ENCODE measurements at places on chromosomes 2 and 18. TPM values are rescaled to one million over a fixed set of nuclear protein-coding genes. Genes with fewer than 3 reads are reported as not detected.

CYBRD1 gene
- 215 TPM for total RNA-seq

CYS1 gene
- 21.5 TPM for total RNA-seq

BCL11A gene
- total RNA-seq, result 5.7 TPM

SLC8A1 gene
- total RNA-seq, result 7.7 TPM

DNAH6 gene
- 2.5 TPM for total RNA-seq

RBM44 gene
- total RNA-seq, result 0.80 TPM

MATN3 gene
- total RNA-seq, result 1.8 TPM

NT5C1B gene
- total RNA-seq, result not detected

SAG gene
- total RNA-seq, result not detected

LPIN2 gene
- total RNA-seq, result 26.4 TPM

RNF144A gene
- total RNA-seq, result 23.9 TPM

OBSL1 gene
- total RNA-seq, result 230 TPM

DNA sequence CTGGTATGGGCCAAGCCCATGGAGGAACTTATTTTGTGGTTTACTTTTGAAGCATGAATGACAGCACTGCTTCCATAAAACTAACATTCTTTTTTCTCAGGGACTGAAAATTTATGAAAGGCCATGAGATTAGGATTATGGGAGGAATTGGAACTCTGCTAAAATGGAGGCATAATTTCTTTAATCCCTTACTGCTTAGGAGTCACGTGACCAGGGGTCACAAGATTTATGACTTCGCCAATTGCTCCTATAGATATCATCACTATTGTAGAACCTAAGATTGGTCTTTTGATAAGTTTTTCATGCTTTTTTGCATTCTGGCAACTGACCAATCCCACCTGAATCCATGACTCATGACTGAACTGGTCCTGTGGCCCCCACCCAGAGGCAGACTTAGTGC is 495.7 kb upstream of the VRK2 start:
- DNase-seq, result no peak

GRCh38 chr2:118970396-118971135 is 28.6 kb downstream of the MARCO start:
- DNase-seq, result no peak

GRCh38 chr2:8732601-8733000 is 50.7 kb downstream of the ID2 start:
- no peak for DNase-seq

DNA sequence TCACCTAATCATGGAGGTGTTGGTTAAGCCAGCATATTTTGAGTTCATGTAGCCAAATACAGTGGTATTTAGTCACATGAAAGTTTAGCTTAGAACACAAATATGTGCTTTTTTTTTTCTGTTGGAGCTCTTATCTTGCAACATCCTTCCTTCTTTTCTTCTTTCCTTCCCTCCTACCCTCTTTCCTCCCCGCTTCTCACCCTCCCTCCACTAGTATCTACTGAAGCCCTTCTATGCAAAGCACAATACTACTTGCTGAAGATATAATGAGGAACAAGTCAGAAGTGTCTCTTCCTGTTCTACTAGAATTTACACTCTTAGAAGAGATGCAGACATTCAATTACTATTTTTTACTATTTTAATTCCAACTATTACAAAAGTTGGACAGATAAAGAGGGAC is 105.0 kb upstream of the ITGA4 start:
- DNase-seq, result no peak

- no peak for DNase-seq
Measured at GRCh38 chr2:225173909-225174308, 131.6 kb upstream of the DOCK10 start.

DNA sequence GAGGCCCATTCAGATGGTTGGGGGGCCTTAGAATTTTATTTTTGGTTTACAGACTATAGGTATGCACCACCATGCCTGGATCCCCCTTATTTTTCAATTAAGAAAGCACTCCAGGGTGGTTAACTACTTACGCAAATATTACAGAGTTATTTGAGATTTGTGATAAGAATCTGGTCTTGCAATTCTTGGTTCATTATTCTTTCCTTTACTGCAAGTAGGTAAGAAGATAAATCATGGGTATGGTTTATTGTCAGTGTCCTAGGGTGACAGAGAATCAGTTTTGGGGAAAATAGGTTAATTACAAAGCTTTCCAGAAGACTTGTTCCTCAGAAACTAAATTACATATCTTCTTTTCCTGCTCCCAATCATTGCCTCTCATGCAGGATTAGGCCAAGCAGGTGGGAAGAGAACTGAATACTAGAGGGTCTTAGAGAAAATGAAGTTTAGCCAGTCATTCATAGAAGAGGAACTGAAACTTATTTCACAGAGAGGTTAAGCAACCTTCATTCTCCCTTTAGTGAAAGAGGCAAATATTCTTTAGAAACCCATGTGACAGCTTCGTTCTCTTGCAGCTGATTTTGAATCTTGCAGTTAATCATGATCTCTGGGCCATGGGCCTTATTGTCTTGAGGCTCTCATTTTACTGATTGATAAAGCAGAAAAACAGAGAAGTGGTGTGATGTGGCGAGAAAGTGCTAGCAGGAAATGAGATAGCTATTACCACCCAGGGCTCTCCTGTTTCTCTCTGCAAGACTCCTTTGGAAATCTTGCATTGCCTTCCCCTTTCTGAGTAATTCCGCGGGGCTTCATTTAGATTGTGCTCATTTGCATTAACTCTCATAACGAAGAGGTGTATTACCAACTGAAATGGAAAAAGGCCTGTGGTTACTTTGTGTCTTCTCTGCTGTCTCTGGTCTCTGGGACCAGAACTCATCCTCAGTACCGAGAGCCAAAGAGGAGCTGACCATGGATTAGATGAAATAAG is 44.8 kb upstream of the ARHGAP25 start:
- no peak for DNase-seq

DNA sequence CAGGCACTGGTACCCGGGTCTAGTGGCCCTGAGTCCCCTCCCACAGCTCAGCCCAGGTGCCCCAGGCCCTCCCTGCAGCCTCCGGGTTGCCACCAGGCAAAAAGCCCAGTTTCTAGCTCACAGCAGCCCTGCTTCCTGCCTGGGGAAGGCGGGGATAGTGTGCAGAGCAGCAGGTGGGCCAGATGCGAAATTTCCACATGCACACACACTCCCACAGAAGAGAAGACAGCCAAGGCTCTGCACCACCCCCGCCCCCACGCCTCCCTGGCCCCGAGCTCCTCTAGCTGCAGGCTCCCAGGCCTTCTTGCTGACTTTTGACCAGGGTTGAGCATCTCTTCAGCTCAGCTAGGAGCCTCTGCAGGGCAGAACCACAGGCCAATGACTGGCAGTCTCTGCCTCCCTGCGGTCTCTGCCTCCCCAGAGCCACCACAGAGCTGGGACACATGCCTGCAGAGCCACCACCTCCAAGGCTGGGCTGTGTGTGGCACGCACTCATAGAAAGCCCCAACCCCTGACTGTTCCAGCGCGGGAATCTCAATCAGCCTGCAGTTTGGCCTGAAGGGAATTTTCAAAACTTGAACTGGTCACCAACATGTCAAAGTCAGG is 7.2 kb downstream of the SLC66A2 start:
- DNase-seq, result peak; percentile 62

DNA sequence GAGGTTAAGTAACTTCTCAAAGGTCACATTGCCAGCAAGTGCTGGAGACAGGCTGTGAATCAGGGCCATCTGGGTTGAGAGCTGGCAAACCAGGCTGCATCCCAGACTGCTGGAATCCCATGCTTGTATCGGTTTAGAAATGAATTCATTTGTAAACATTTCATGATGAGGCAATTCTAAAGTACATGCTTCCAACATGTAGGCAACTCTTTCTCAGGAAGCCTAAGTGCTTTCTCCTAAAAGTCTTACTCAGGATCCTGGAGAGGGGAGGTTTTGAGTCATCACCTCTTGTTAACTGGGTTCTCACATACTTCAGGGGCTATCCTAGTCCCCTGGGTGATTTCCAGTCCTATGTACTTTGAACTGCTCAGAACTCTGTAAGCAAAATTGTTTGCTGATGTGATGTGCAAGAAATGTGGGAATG is 416.5 kb downstream of the MEIS1 start:
- DNase-seq, result no peak

DNA sequence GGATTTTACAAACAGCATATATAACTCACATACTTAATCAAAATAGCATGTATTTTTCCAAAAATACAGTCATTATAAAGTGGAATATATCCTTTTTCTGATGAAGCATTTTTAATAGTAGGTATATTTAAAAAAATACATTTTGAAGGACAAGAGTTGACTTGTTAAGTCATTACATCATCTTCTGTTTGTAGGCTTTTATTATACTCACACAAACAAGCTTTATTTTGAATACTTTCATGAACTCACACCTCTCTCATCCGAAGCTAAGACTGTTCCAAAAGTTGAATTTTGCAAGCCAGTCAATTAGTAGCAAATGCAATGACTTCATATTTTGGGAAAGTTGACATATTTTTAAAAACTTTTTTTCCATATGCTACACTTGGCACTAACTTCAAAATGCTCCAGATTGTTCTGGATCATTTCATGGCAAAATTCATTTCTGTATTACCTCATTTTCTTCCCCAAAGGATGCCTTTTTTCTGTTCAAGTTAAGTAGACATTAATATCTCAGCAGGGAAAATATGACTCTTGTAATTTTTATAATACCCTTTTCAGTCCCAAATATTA is 68.5 kb upstream of the WDR75 start:
- no peak for DNase-seq

DNA sequence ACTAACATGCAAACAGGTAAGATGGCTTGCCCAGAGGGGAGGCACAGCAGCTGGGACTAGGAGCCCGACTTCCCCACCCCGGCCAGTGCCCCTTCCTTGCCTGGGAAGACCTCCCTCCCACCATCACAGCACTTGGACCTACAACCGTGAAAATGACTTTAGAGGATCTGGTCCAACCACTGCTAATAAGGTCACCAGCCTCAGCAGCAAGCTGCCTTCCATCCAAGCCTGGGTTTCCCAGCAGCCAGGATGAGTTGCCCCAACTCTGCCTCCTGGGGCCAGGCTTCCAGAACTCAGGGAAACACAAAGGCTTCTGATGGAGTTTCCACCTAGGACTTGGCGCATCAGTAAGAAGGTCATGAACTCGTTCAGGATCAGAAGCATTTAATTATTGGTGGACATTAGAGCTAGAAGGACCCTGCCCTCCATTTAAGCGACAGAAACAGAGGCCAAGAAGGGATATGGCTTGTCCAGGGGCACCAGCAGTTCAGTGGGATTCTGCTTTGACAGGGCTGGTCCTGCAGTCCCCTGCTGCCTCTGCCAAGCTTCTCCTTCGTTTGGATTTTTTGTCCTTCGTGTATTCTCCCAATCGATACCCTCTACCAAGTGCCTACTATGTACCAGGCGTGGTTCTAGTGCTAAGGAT is 403.0 kb upstream of the ID2 start:
- no peak for DNase-seq

DNA sequence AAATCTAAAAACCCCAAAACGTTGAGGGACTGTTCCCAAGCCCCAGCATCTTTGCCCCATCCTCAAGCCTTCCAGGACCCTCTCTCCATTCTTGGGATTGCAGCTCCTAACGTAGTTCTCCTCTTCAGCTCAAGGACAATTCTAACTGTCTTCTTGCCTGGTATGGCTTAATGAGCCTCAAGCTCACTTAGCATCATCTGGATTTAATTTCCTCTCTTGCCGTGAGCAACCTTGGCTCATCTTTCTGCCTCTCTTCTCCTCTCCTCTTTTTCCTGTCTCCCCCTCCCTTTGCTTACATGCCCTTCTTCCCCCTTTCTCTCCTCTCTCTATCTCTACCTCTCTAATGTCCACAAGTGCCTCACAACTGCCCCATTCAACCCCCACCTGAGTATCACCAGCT is 44.2 kb downstream of the TACR1 start:
- DNase-seq, result no peak

DNA sequence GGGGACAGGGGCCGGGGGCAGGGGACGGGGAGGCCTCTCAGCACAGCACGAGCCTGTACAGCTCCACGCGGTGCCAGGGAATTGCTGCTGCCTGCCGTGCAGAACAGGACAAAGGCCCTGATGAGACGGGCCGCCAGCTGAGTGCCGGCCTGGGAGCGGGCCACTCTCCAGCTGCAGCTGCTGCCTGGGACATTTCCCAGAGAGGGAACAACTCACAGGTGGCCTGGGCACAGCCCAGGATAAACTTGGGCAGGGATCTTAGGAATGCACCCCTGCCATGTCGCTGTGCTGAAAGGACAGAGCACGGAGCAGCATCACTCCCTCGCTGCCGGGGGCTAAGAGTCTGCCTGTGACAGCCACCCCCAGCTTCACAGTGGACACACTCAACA is 38.8 kb downstream of the CENPO start:
- no peak for DNase-seq

GRCh38 chr18:45839414-45840395 is 14.2 kb downstream of the SIGLEC15 start:
- DNase-seq, result no peak

DNA sequence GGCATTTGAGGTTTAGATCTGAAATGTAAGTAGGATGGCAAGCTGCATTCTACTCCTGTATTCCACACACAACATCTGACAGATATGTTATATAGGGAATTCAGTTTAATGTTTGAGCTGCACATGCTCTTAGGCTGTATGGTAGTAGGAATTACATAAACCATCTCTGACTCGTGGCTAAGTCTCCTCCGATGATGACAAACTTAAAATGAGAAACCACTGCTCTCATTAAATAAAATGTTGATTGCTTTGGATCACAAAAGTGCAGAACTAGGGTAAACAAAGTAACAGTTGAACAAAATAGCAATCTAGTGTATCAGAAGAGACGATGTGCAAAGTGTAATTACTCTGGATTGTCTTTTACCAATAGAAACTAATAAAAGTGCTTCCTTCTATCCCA is 50.1 kb upstream of the WDR75 start:
- no peak for DNase-seq
